Activated T-cell treated with anti-CD3 and anti-CD28 coated beads for 24 hours (primary cell): ENCODE measurements at places on chromosomes 3 and 15.

DNA sequence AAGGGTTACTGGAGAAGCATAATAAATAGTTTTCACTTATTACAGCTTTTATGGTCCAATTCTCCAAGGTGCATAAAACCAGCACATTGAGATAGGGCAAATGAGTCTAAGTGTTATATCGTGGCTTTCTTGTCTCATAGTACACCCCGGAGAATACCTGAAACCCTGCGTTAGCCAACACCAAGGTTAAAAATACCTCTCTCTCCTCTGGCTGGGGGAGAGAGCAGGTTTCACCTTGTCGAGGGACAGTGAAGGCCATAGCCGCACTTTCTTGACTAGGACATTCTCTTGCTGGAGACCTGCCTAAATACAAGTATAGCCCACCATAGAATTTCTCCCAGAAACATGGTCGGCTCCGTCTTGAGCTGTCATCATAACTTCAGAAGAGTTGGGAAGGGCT is 51.4 kb upstream of the ATOSA start:
- DNase-seq: no peak

DNA sequence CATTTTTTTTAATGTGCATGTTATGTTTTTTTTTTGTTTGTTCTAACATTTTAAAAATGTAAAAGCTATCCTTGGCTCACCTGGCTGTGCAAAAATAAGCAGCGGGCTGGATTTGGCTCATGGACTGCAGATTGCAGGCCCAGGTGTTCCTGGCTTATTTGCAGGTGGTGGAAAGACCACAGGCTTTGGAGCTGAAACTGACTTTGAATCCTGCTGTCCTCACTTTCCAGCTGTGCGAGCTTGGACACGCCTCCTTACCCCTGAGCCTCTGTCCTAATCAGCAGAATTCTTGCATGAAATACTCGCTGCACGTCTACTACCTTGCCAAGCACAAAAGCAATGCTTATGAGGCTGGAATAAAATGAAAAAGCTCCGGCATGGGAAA is 188.7 kb upstream of the TPM1 start:
- no peak for DNase-seq

DNA sequence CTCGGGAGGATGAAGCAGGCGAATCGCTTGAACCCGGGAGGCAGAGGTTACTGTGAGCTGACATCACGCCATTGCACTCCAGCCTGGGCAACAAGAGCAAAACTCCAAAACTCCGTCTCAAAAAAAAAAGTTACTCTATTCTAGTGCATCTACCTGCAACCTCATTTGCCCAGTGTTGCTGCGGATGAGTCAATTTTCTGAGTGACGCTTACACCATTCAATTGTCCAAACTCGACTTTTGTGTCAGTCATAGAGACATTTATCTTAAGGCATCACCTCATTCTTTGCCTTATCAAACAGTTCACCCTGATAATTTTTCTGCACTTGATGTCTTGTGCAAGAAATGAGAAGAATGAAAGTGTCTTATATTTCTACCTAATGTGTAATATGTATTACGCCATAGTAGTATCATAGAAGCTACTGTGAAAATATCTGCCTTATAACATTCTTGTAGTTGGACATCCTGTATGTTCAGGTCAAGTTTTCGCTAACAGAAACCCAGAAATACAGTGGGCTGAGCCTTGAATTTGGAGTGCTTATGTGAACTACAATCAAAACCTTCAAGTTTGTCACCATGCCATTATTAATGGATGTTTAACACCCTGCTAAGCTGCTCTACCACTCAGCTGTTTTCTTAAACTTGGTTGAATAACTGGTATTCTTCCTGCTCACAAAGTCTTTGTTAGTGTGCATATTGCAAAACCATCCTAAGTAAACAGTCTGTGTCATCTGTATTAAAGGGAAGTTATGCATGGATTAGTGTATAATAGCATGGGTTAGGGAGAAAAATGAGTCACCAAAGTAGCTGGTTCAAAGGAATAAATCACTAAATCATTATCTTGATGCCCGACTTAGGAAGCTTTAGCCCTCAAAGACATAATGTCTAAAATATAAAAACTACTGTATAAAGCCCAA is 531.0 kb upstream of the NR2F2 start:
- DNase-seq: no peak

GRCh38 chr3:46955801-46956259 is 20.7 kb downstream of the CCDC12 start:
- DNase-seq: no peak

- DNase-seq: no peak
Measured at GRCh38 chr3:13480340-13481318, 523 bp downstream of the HDAC11 start.

DNA sequence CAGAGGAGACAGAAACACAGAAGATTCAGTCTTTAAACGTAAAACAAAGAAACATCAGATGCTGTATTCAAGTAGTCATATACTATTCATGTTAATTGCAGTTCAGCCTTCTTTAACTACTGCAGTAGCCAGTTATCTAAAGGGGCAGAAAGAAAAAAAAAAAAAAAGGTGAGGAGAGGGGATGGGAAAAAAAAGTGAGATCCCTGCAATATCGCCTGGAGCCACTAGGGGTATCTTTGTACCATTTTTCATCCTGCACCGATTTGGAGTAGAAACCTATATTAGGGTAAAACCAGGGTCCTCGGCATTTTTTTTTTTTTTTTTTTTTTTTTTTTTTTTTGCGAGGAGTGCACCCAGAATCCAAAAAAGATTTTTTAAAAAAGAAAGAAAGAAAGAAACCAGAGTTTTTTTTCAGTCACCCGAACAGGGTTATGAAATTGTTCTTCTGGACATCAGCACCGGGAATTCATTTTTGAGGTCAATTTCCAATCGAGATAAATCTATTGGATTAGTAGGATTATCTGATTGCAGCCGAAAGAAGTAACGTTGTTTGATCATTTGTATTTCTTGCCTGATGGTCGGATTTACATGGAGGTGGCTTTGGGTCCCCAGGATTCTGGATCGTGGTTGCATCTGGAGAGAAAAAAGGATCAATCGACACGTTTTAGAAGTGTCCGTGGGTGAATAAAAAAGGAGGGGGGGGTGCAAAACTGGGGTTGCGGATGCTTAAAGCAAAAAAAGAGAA is 186.7 kb downstream of the NLGN1 start:
- no peak for DNase-seq
